ENCODE measurements at places on chromosomes 2 and 18.
A peak's percentile ranks its signal among the peaks of the same experiment; 100 is the strongest.

DNA sequence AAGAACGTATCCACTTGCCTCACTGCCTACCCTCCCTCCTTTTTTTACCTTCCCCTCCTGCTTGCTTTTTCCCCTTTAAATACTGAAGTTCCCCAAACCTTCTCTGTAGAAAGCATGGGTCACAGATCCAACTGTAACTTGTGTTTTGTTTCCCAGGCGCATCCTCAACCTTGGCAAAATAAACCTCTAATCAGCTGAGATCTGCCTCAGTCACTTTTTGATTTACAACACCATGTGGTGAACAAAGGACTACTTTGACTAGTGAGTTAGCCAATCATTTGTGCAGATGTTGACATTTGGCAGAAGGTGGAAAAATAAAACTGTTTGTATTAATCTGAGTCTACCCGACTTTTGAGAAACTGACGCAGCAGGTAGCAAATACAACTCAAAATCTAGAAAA is 23.3 kb upstream of the MCM6 start:
- no peak for DNase-seq

DNA sequence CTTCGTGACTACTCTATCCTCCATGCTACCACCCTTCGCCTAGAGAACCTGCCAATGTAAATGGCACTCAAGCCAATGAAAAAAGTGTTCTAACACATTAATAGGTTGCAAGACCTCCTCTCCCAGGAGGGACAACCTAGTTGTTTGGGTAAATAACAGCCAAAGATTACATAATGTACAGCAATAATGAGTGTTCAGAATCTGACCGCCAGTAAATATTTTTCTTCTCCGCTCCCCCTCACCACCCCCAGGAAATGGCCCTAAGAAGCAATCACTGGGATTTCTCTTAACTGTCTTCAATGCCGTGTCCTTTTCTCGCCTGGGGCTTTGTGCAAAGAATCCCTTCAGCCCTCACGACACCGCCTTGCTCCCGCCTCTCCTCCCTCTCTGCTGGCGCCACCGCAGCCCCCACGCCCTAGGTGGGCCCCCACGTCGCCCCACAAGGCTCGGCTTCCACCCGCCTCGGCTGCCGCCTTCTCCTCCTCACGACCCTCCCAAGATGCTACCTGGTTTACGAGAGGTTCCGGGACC is 458 bp downstream of the HYCC2 start:
- DNase-seq = no peak

DNA sequence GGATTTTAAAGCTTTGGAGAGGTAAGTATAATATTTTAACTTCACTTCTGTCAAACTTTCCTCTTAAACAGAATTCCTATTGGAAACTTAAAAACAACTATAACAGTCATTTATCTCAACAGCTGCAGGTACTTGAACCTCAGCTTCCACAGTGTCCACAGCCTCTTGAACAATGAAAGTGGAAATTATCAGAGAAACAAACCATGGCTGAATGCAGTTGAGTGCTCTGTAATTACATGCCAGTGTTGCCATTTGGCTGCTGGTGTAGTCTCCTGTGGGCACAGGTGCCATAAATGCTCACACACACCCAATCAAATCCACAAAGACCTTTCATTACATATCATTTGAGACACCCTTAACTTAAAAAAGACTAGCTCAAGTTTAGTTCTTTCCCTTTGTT is 125.1 kb downstream of the CPS1 start:
- no peak for DNase-seq

DNA sequence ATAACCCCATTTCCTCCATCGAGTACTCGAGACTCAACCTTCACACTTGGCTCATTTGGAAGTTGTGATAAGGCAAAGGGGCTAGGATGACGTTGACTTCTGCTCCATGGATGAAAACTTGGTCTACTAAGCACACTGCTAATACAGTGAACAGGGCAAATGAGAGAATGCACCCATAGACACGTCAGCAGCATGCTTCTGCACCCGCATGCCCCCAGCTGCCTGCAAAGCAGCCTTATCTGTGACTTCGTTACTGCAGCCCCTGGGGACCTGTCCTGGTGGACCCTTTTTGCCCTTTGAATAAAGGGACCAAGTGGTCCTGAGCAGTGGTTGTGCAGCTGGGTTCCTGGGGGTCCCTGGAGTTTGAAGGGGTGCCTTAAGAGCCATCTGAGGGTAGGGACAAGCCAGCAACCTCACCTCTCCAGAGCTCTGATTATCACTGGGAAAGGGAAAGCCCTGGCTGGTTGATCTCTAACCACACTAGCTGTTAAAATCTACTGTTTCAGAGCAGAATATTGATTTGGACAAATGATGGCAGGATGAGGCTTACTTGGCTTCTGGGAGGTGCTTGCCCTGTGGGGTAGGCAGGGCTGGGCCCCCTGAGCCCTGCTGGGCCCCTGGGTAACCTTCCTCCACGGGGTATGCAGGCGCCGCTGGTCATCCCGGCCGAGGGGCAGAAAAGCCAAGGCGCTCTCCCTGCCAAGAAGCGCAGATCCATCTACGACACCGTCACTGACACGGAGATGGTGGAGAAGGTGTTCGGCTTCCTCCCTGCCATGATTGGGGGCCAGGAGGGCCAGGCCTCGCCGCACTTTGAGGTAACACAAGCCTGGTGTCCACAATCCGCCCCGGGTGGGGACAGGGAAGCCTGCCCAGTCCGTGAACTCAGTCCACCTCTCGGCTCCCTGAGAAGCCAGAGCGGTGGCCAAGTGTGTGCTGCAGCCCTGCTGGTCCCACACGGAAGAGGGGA is 37.6 kb upstream of the GPR17 start:
- DNase-seq = no peak

GRCh38 chr2:187775196-187775595 is 221.0 kb upstream of the TFPI start:
- DNase-seq = no peak

DNA sequence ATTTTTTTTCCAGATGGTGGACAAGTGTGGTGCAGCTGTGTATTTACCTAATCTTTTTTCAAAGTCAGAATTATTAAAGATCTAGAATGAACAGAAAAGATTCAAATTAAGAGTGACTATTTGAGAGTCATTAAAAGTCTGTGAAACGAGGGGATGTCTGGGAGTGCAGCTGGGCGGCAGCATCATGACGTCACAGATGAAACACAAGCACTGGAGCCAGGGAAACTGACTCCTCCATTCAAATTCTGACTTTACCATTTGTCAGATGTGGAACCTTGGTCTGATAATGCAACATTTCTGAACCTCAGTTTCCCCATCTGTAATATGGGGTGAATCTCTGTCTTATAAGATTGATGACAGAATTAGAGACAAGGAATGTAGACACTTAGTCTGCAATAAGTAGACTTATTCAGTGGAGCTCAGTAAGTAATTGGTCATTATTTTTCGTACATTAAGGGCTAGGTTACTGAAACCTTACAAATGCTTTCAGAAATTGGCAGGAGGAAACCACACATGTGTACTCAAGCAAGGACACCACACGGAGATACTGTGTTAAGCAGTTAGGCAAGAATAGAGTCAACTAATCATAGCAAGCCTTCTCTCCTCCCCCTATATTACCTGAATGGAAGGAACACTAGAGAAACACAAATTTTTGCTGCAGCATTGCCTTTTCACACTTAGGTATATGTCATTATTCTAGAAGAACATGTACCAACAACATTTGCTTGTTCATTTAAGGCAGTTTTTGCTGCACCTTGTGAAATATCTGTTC is 27.8 kb upstream of the CXXC1 start:
- DNase-seq = no peak

DNA sequence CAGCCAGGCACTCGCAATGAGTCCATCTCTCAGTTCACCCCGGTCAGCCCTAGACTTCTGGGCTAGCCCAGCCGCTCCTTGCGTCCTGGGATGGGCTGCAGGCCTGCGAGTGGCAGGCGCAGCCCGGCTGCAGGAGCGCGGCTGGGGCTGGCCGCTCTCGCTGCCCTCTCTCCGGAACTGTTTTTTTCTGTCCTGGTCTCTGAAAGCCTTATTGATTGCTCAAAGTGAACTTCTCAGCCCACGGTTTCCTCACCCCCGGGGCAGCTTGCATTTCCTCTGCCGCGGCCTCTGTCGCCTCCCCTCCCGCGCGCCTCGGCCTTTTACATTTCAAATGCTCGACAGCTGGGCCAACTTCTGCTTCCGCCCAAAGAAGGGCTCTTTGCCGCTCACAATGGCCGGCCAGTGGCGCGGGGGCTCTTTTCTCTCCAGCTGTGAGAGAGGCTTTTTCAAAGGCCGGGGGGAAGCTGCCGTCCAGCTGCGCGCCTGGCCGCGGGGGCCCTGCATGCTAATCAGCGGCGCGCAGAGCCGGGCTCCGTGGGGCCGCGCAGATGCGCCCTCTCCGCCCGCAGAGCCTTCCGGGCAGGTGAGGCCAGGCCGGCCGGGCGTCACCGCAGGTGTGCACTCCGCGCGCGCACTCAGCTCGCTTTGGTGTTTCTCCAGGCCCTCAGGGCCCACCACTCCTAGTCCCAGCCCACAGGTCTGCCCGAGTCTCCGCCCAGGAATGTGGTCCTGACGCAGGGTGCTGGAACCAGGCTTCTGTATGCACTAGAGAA is 513.8 kb downstream of the RNF144A start:
- DNase-seq = no peak

- DNase-seq = no peak
Observed at GRCh38 chr2:56147907-56148306, 35.9 kb upstream of the CCDC85A start.

GRCh38 chr2:107585851-107586250 is 240.8 kb upstream of the RGPD4 start:
- DNase-seq = no peak

DNA sequence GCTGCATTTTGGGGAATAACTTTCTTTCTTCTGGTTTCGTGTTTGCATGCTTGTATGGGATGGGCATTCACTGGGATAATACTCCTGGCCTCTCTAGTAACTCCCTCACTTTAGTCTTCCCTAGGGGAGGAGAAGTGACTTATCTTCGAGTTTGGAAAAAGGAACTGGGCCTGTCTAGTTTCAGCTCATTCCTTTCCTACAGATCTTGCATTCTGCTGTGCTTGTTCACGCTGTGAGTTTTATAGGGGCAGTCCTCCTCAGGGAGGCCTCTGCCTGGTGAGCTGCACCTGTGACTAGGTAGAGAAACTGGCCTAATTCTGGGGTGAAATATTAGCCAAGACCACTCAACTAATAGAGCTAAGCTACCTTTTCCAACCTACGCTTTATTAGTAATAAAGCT is 50.9 kb downstream of the PHLPP1 start:
- DNase-seq = no peak

DNA sequence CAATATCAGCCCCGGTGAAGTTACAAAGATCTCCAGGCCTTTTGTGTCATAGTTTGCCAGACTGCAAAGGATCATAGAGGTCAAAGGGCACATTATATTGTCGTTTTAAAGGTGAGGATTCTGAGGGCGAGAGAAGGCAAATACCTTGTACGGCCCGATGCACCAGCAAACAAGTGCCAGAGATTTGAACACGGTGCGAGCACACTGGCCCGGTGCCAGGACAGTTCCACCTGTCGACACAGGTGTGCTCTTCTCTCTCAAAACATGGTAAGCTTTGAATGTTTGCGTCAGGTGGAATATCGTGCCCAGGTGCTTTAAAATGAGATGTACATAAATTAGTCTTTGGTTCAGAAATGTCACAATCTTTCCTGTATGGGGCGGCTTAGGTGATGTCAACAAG is 776.1 kb upstream of the ID2 start:
- no peak for DNase-seq

DNA sequence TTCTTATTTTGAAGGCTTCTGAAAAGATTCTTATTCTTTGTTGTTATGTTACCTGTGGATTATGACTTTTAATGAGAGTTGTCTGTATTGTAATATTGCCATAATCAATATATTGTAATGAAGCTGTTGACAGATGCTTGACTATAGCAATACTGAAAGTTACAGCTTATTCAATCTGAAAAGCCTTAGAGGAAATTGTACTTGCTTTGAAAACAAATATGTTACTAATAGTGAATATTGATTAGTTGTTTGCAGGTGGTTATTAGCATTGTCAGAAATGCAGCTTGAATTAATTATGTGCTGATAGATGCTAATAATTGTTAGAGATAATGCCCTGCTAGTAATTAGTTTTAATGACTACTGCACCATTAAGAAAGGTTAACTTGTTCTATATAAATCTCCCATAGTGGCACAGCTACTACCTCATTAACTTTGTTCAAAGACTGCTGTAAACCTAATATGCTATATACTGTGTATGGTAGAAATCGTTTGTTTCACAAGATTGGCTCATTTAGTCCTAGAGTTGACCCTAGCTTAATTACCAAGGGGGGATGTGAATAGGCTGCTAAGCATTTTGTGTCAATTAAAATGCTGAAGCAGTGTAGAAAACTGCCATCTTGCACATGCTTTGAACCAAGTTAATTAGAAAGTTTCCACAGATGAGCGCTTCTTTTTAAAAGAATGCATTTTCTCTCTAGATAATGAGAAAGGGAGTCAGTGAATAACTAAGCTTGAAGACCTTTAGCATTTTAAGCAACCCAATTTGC is 30.5 kb downstream of the SLC39A10 start:
- no peak for DNase-seq

DNA sequence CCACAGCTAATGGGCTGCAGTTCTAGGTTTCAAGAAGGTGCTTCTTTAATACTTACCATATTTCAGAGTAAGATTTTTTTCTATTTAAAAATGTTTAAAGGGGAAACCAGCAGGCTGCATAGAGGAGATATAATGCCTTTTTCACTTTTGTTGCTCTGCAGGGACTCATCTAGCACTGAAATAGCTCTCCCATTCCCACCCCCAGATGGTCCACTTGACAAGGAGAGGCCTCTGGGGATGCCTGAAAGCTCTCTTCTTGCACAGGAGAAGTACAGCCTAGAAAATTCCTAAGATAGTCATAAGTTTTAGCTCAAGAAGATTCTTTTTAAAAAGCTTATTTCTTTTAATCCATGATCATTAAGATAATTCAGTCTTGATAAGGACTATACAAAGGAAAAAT is 126.4 kb downstream of the CDH2 start:
- DNase-seq = no peak

GRCh38 chr2:240629968-240630770 is 4.9 kb downstream of the GPR35 start:
- peak; percentile 8 for DNase-seq

- DNase-seq = no peak
Observed at GRCh38 chr2:200847269-200847668, 17.2 kb downstream of the CLK1 start.

GRCh38 chr2:151971301-151972051 is 127.4 kb downstream of the CACNB4 start:
- DNase-seq = no peak

DNA sequence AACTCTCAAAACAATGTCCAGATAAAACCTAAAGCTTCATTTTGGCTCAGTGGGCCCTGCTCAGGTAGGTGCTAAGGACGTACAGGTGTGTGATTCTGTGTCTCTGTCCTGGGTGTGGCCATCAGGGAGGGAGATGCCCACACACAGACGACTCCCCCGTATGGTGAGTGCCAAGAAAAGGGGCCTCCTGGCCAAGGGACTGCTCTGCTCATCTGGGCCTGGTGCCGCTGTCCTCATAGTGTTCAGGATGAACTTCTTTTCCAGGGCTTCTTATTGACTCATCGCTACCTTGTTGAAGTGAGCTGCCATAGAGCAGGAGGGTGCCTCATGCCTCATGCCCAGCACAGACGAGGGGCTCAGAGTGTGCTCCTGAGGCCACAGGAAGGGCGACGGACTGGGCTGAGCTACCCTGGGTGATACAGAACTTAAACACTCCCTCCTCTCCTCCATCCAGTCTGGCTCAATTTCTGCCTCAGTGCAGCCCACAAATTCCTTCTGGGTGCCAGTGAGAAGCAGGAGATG is 57.8 kb downstream of the ITGB1BP1 start:
- no peak for DNase-seq

Measured in activated B cell treated with CpG ODN at 0.5 μM for 24 hours (primary cell).